Caco-2 (cell line): ENCODE measurements at places on chromosomes 1 and 21. TPM values are rescaled to one million over a fixed set of nuclear protein-coding genes. Genes with fewer than 3 reads are reported as not detected.

GRCh38 chr1:226716577-226716976 is 22.5 kb downstream of the ITPKB start:
- no peaks in the 10 kb centered on the region for H3K36me3 ChIP-seq
- no peak overlapping the region for H3K27ac ChIP-seq
- H3K4me3 ChIP-seq = no peak overlapping the region
- H3K4me1 ChIP-seq = no peaks in the 10 kb centered on the region
- H3K27me3 ChIP-seq = no peaks in the 10 kb centered on the region

GRCh38 chr1:21963477-21964217 is 13.2 kb upstream of the CELA3B start:
- H3K36me3 ChIP-seq = no peaks in the 10 kb centered on the region
- peaks cover 4% of the 10 kb centered on the region; the same call in 1 of the 2 replicates for H3K4me1 ChIP-seq
- peak; percentile 77 for DNase-seq
- peak overlapping the region; percentile 58 for H3K27ac ChIP-seq
- no peaks in the 10 kb centered on the region for H3K27me3 ChIP-seq
- H3K4me3 ChIP-seq = no peak overlapping the region

The UCK2 gene
- 65.0 and 67.2 TPM in 2 replicates for total RNA-seq

- DNase-seq = no peak
- no peaks in the 10 kb centered on the region for H3K36me3 ChIP-seq
- peaks cover 28% of the 10 kb centered on the region for H3K4me1 ChIP-seq
- no peak overlapping the region for H3K4me3 ChIP-seq
Measured at GRCh38 chr1:9078015-9078751, 8.7 kb upstream of the SLC2A5 start.

GRCh38 chr21:26405735-26406361 is 167.2 kb downstream of the CYYR1 start:
- no peaks in the 10 kb centered on the region for H3K36me3 ChIP-seq
- DNase-seq = no peak
- H3K4me3 ChIP-seq = no peak overlapping the region
- no peaks in the 10 kb centered on the region for H3K27me3 ChIP-seq
- no peaks in the 10 kb centered on the region for H3K4me1 ChIP-seq

- no peaks in the 10 kb centered on the region for H3K4me1 ChIP-seq
- H3K27ac ChIP-seq = no peak overlapping the region
- no peaks in the 10 kb centered on the region for H3K36me3 ChIP-seq
Measured at GRCh38 chr1:178939338-178940067, 68.6 kb upstream of the ANGPTL1 start.

DNA sequence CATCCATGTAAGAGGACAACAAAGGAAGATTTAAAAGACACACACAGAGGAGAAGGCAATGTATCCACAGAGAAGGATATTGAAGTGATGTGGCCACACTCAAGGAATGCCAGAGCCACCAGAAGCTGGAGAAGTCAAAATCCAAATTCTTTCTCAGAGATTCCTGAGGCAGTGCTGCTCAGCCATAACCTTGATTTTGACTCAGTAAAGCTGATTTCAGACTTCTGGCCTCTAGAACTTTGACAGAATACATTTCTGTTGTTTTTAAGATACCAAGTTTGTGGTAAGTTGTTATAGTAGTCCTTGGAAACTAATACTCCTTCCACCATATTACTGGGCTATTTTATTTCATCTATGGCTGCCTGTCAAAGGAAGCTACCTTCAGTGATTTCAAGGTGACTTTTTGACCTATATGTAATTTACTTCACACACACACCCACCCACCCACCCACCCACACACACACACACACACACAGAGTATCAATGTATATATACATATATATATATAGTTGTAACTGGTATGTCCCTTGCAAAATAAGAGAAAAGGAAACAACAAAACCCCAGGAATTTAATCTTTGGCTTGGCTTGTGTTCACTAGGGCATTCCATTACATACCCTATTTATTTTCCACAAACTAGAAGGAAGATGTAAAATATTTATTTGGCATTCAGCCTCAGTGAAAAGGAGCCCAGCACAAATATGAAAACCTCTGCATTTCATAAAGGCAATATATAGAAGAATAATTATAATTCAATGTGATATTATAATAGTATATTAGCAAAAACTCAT is 142.1 kb upstream of the PTGFR start:
- H3K4me3 ChIP-seq = no peak overlapping the region
- H3K36me3 ChIP-seq = no peaks in the 10 kb centered on the region
- H3K27me3 ChIP-seq = no peaks in the 10 kb centered on the region

DNA sequence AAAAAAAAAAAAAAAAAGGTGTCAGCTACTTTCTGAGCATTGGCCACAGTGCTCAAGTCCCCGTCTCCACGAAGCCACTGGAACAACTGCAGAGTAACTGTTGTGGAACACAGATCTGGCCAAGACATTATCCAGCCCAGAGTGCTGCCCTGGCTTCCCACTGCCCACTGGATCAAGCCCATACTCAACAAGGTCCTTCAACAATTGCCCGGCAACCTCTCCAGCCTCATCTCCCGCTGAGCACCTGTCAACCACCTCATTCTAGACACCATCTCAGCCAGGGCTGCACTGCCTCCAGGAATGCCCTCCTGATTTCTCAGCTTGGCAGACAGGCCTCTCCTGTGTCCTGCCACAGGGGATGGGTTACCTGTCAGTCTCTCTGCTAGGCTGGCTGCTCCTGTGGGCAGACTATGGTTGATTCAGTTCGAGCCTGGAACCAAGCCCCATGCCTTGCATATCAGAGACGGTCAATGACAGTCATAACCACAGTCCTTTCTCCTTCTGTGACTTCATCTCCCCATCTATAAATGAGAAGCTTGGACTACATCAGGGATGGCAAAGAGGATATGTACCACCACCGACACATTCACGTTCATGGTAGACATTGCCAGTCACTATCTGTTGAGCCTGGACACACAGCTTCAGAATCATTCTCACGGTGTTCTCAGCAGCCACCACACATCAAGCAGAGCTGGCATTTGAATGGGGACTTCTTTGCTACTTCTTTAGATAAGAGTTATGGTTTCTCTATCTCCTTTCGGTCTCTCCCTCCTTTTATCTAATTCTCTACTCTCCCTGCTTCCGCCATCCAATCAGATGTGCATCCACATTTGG is 76.9 kb downstream of the MRPL37 start:
- peak; percentile 34 for DNase-seq
- H3K4me1 ChIP-seq = peaks cover 16% of the 10 kb centered on the region
- no peaks in the 10 kb centered on the region for H3K36me3 ChIP-seq
- no peaks in the 10 kb centered on the region for H3K27me3 ChIP-seq

The SNRNP40 gene
- total RNA-seq = 49.5 and 56.5 TPM in 2 replicates

DNA sequence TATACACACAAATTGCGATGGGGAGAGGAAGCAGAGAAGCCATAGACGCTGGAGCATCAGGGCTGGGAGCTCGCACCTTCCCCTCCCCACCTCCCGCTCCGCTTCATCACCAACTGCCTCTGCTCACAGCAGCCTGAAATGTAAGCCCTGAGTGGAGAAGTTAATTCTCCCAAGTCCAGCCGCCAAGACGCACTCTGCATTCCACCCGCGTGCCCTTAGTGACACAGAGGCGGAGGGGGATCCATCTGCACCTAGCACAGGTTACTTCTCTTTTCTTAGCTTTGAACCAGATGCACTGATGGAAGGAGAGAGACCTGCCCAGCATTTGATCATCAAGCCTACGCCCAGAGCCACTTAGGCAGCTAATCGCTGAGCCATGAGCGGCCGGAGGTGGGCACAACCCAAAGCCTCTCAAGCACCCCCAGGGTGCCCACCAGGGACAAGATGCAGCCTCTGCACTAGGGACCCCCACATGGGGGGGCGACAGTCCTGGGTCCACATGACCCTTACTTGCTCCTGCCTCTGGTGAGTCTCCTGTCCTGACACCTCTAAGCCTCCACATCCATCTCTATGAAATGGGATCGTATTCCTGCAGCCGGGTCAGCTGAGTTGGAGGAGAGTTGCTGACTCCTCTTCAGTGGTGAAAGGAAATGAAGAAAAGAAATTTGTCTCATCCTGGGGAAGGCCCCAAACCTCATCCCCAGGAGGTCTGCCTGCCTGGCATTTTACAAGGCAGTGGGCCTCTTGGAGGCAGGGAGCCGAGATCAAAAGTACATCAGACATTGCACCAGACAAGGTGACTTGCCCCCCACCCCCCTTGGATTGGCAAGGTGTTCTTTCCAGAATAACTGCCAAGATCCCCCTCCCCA is 316.2 kb downstream of the MATN1 start:
- H3K4me3 ChIP-seq = no peak overlapping the region
- no peaks in the 10 kb centered on the region for H3K4me1 ChIP-seq
- H3K27ac ChIP-seq = no peak overlapping the region
- H3K36me3 ChIP-seq = no peaks in the 10 kb centered on the region
- DNase-seq = no peak
- no peaks in the 10 kb centered on the region for H3K27me3 ChIP-seq

The FCAMR gene
- 0.18 TPM in 1 of 2 replicates, not detected in the other for total RNA-seq

GRCh38 chr1:199691540-199691939 is 336.0 kb upstream of the NR5A2 start:
- no peaks in the 10 kb centered on the region for H3K36me3 ChIP-seq
- no peak for DNase-seq
- no peak overlapping the region for H3K4me3 ChIP-seq
- no peaks in the 10 kb centered on the region for H3K27me3 ChIP-seq

DNA sequence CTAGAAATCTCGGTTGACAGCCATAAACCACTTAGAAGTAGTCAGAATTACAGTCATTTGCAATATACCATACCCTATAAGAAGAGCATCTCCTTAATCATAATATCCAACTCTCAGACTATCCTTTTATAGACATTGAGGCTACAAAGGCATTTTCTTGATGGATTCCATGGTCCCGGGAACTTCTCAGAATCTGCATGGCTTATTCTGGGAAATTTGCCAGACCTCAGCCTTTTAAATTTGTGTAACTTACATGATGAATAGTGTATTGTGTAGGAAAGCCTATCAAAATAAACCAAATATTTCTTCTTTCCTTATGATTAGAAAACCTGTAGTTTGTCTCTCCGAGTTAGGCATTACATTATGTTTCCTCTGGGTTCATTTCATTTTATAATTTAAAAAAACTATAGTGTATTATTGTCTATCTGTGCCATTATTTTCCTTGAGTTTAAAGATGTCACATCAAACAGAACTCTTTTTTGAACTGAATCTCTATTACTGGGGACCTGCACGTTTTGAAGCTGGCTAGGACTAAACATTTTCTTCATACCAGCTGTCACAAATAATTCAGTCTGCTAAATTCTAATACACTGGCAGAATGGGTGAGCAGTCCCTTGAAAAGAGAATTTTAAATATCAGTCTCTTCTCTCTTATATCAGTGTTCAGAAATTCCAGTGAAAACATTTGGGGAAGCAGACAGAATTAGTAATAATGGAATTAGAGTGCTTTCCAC is 102.9 kb downstream of the GABPA start:
- no peaks in the 10 kb centered on the region for H3K36me3 ChIP-seq
- no peaks in the 10 kb centered on the region for H3K27me3 ChIP-seq
- DNase-seq = no peak

DNA sequence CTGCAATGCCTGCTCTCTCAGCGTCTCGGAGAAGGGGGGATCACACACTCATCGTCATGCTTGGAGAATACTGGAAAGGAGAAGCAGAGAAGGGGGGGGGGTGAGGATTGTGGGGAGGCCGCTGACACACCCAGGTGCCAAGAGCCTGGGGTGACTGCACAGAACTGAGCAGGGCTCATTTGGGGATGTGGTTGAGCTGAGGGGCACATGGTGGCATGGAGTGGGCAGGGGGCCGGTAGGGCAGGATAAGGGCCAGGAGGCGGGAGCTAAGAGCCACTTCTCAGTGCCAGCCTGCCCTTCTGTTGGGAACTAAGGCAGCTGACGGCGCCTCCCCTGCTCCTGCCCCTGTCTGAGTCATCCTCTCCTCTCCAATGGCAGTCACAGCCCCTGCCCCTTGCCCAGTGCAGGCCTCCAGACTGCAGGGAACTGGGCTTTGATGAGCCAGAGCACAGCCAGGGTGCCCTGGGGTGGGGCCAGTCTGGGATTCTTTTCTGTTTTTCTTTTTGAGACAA is 27.2 kb downstream of the MRPL37 start:
- no peak overlapping the region for H3K27ac ChIP-seq
- peaks cover 13% of the 10 kb centered on the region for H3K4me1 ChIP-seq
- no peaks in the 10 kb centered on the region for H3K36me3 ChIP-seq
- H3K4me3 ChIP-seq = no peak overlapping the region
- DNase-seq = no peak

GRCh38 chr1:61993331-61993961 is 201.2 kb upstream of the L1TD1 start:
- no peaks in the 10 kb centered on the region for H3K4me1 ChIP-seq
- no peak overlapping the region for H3K27ac ChIP-seq
- no peak overlapping the region for H3K4me3 ChIP-seq
- DNase-seq = no peak

DNA sequence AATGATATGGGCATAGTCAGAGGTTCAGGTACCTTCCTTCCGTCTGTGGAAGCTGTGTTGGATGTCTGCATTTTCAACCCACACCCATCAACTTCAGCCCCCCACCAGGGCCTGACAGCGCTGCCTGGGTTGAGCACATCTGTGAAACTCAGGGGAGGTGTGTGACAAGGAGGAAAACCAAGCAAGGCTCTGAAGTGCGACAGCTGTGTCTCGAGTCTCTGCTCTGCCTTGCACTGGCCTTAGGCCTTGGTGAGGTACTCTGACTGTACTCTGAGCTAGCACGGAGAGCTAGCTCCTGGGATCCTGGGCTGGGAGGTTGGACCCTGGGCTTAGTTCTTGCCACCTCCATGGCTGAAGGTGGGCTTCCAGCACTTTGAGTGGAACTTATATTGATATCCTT is 9.1 kb downstream of the VANGL2 start:
- H3K27ac ChIP-seq = no peak overlapping the region
- H3K36me3 ChIP-seq = no peaks in the 10 kb centered on the region

GRCh38 chr1:74629283-74629682 is 44.3 kb downstream of the ERICH3 start:
- no peaks in the 10 kb centered on the region for H3K36me3 ChIP-seq
- no peak for DNase-seq
- no peaks in the 10 kb centered on the region for H3K27me3 ChIP-seq
- H3K27ac ChIP-seq = no peak overlapping the region

DNA sequence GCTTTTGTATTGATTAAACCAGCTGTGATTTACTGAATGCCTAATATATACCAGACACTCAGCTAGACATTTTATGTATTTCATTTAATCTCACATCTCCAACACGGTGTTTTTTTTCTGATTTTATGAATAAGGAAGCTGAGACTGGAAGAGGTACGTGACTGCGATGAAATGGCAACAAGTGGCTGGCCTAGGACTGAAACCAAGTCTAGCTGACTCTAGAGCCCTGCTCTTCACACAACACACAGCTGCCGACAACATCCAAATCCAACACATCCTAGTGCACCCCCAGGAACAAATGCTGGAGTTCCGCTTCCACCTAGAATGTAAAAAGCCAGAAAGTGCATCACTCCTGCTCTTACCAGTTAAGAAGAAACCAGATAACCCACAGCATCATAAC is 10.7 kb upstream of the TOMM20 start:
- no peaks in the 10 kb centered on the region for H3K4me1 ChIP-seq
- H3K4me3 ChIP-seq = no peak overlapping the region
- no peaks in the 10 kb centered on the region for H3K27me3 ChIP-seq
- peaks cover 3% of the 10 kb centered on the region for H3K36me3 ChIP-seq
- no peak for DNase-seq
